ENCODE measurements at places on chromosomes 3 and 15.

- peak; percentile 64 for DNase-seq
Observed at GRCh38 chr3:50226888-50227389, 9.1 kb upstream of the GNAI2 start.

DNA sequence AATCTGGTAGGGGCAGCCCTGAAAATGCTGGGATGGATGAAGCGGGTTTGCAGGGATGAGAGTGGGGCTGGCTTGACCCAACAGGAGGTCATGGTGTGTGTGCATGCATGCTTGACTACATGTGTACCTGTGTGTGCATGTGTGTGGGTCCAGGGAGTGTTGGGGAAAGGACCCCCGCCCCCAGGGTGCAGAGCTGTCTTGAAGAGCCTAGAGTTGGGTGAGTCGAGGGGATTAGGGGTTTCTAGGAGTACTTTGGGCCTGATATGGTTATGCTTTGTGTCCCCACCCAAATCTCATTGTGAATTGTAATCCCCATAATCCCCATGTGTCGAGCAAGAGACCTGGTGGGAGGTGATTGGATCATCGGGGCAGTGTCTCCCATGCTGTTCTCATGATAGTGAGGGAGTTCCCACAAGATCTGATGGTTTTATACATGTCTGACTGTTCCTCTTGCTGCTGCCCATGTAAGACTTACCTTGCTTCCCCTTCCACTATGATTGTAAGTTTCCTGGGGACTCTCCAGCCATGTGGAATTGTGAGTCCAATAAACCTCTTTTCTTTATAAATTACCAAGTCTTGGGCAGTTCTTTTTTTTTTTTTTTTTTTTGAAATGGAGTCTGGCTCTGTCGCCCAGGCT is 5.2 kb upstream of the LCTL start:
- no peak for DNase-seq

- no peak for DNase-seq
Observed at GRCh38 chr3:55203546-55203945, 275.7 kb upstream of the LRTM1 start.

DNA sequence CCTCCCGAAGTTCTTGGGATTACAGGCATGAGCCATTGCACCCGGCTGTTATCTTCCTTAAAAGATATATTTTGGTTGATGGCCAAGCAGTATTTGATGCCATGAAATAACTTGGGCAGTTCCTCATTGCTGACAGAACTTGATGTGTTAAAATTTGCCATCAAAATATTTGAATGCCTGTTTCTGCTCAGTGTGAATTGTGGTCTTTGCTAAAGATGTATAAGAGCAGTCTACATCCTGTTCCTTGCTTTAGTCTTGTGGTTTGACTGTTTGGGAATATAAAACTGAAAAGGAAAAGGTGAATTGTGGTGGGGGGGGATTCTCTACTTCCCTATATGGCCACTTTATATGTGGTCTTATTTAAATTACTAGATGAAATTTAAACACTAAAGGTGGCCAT is 14.0 kb downstream of the TRIM71 start:
- no peak for DNase-seq

GRCh38 chr3:116256843-116257485 is 188.3 kb downstream of the LSAMP start:
- DNase-seq: no peak

GRCh38 chr3:60542995-60543394 is 708.3 kb downstream of the FHIT start:
- DNase-seq: no peak

GRCh38 chr15:70687482-70687881 is 75.9 kb downstream of the UACA start:
- no peak for DNase-seq

DNA sequence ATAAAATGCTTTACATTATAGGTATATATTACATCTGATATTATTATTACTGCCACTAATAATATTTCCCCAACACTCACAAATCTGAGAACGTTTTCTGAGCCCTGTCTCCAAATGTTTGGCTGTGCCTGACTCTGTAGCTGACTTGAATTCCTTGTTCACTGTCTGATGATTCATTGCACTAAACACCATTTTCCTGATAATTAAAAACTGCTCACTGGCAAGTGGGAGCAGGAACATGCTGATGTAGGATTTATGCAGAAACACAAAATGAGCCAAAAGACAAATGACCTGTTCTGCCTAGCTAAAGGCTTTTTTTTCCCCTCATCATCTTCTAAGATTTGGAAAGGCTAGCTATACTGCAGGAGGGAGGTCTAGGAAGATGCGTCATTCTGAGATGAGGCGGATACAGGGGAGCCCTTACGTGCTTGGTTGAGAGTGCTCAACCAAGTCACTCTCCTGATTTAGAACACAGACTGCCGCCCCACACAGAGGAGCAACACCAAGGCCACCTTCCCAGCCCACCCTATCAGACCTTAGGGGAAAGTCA is 380.7 kb downstream of the EPHB1 start:
- DNase-seq: no peak

GRCh38 chr3:71369701-71370391 is 213.7 kb downstream of the FOXP1 start:
- no peak for DNase-seq

DNA sequence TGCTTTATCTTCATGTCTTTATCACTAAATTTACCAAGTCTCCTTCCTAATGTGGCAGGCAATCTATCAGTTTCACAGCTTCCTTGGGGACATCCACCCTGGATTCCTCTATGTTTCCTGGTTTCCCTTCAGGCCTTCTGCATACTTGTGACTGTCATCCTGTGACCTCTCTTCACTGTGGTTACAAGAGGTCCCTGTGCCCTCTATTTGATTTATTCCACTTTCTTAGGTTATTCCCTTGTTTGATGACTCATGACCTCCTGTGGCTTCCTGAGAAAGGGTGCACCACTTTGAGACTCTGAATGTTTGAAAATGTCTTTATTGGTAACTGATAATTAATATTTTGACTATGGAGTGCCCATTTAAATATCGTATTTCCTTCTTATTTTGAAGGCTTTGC is 60.5 kb upstream of the KY start:
- no peak for DNase-seq

- DNase-seq: peak; percentile 89
Observed at GRCh38 chr3:185175370-185175987, 22.6 kb upstream of the C3orf70 start.

DNA sequence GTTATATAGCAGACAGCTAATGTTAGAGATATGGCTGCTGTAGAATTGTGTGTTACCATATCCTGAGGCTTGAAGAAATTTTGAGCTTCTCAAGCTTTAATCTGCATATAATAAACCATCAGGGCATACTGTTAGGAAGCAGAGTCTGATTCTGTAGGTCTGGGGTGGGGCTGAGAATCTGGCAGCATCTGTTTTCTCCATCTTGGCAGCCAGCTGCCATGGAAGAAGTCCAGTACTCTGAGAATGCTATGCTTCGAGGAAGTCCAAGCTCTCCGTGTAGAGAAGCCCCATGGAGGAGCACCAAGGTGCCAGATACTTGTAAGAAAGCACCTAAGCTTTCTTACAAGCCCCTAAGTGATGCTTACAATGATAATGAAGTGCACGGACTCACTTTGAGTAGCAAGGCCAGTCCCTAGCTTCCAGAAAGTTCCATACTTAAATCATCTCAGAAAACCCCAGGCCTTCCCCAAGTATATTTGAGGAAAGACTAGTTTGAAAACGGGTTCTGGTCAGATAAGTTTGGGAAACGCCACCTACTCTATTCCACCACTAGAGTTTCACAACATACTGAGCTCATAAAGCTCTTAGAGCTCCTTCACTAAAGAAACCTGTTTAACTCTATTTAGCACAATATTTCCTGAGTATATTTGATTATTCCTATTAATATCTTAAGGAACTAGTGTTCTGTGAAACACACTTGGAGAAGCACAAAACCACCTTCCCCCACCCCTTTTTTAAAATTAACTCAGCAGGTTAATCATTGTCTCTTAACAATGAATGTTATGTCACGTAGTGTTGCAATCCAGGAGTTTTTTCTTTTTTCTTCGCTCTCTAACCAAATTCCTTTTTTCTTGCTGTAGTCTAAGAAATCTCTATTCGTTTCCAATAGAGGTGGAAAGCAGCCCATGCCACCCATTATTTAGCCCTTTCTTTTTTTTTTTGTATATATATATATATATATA is 59.9 kb upstream of the RASGRP1 start:
- DNase-seq: no peak

DNA sequence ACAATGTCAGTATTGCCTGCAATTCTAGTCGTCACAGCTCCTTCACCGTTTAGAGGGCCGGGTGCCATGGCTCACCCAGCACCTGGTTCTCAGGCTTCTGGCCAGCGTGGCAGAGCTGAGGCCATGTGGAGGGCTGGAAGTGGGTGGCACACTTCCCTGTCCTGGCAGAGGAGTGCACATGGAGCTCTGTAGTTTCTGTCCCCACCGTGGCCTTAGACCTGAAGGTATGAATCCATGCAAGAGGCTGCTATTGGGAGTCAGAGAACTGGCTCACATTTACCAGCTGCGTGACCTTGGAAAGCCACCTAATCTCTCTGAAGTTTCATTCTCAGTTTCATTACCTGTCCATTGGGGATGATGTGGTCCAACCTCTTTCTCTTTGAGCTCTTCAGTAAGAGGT is 22.2 kb downstream of the EPHB1 start:
- no peak for DNase-seq

DNA sequence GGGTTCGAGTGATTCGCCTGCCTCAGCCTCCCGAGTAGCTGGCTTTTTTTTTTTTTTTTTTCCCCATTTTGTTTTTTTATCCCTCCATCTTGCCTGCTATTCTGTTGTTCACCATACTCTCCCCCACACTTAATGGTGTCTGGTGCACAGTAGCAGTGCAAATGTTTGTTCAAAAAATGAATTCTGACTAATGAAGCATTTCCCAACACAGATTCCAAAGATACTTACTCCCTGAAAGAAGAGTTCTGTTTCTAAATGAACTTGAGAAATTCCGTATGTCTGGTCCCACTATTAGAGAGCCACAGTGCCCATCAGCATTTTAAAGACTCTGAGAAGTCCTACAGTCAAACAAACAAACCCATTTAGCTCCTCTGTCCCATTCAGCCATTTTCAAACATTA is 9.5 kb downstream of the EDEM1 start:
- DNase-seq: no peak

DNA sequence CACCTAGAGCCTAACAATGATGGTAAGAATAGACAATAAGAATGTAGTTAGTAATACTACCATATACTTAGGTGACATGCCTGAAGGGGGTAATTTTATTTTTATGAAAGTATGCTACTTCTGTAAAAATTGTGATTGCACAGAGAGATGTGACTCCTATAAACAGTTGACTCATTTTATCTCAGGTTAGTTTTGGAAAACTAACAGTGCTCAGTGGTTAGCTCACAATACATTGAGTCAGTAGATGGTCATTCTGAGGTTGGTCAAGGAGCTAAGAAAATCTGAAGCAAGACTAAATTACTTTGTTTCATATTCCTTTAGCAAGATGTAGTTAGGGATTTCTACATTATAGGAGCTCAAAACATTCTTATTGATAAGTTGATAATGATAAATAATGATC is 271.0 kb downstream of the EDEM1 start:
- no peak for DNase-seq

- DNase-seq: no peak
Observed at GRCh38 chr15:81327516-81327915, 3.6 kb upstream of the STARD5 start.

DNA sequence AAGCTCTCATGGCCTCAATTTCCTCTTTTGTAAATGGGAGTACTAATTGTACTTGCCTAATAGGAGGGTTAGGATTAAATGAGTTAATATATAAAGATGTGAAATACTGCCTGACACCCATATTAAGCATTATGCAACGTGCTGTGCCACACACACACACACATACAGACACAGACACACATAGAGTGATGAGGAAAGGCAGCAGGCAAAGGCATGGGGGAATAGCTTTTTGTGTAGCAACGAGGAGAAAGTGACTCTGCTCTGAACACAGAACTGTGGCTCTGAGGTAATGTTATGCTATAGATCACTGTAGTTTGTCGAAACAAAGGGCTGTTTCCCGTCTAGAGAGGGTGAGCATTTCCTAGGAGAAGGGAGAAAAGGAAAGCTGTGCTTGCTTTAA is 233.3 kb upstream of the SLCO3A1 start:
- DNase-seq: no peak

- no peak for DNase-seq
Observed at GRCh38 chr3:43055806-43056770, 49.8 kb downstream of the POMGNT2 start.

DNA sequence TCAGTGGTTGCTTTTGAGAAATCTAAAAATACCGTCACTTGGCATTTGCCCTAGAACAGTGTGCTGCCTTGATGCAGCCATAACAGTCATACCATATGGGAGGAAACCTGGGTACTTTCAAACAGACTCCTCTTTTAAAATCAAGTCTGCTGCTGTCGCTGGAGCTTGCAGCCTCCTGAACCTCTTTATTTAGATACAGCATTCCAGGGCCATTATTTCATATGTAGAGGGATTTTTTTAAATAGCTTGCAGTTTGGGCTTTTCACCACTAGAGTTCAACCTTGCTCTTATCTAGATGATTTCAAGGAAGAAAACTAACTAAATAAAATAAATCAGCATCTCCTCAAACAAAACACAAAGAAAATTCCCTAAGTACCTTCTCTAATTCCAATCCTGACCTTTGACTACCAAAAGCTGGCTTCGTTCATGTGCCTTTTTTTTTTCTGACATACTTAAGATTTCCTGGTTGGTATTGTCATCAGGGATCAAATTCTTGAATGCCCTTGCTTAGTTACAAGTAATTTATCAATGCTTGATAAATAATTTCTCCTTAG is 111.6 kb downstream of the KBTBD8 start:
- peak; percentile 10 for DNase-seq

DNA sequence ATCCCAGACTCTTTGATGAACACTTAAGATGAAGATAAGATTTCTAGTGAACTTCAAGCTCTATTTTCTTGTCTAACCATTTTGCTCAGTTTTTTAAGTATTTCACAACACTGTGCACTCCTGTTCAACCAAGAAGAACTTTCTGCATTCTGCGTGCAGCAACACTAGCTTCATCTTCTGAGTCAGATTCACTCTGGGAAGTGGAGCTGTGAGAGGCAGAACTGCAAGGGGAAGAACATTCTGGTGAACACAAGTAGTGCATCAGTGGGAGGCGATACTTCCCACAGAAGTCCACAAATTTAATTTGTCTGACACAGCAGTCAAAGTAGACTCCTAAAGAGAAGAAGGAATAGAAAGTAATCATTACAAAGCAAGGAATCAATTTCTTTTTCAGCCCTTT is 18.1 kb downstream of the LRRC58 start:
- no peak for DNase-seq

GRCh38 chr3:163779396-163780344 is 1298.6 kb downstream of the SI start:
- DNase-seq: no peak

GRCh38 chr3:56087451-56088053 is 380.7 kb downstream of the ERC2 start:
- DNase-seq: no peak

DNA sequence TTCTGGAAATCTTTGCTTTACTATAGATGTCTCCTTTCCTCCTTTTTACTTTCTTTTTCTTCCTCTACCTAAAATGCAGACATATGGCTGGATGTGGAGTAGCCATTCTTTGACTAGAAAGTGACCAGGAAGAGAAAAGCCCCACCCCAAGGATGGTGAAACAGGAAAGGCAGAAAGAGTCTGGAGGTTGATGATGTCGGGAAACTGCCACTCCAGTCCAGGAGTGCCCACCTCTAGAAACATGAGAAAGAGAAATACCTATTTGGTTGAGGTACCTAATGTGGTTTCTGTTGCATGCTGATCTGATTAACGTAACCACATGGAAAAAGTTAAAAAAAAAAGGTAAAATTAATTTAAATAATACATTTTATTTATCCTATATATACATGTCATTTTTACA is 55.2 kb upstream of the SSR3 start:
- no peak for DNase-seq

- DNase-seq: peak; percentile 43
Observed at GRCh38 chr3:157204431-157204830, 44.5 kb upstream of the CCNL1 start.
